ENCODE measurements at places on chromosomes 7 and 10.

DNA sequence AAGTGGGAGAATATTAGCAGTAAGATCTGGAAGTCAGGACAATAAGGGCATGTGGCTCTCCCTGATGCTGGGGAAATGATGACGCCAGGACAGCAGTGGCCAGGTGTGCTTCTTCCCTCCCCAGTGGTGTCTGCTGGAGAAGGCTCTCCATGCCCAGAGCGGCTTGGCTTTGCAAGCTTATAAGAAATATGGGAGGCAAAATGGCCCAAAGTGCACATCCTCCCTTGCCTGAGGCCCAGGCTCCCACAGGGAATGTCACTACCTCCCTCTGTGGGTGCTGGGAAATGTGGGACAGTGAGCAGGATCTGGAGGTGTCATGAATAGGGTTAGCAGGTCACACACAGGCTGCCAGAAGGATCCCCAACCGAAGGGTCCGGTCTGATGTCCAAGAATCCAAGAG is 17.1 kb upstream of the ZNF488 start:
- no peak for DNase-seq

GRCh38 chr10:79435271-79436065 is 10.0 kb downstream of the ZCCHC24 start:
- DNase-seq, result no peak

DNA sequence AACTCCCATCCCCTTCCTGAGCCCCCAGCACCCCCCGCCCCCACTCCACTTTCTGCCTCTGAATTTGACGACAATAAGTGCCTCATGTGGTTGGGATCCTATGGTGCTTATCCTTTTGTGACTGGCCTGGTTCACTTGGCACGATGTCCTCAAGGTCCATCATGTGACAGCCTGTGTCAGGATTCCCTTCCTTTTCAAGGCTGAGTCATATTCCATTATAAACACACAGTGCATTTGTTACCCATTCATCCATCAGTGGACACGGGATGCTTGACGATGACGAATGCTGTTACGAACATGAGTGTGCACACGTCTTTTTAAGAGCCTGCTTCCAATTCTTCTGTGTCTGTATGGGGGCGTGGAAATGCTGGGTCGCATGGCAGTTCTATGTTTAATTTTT is 26.7 kb downstream of the SHH start:
- no peak for DNase-seq

- DNase-seq, result no peak
Observed at GRCh38 chr7:68245688-68246087, 1249.1 kb downstream of the TYW1 start.

DNA sequence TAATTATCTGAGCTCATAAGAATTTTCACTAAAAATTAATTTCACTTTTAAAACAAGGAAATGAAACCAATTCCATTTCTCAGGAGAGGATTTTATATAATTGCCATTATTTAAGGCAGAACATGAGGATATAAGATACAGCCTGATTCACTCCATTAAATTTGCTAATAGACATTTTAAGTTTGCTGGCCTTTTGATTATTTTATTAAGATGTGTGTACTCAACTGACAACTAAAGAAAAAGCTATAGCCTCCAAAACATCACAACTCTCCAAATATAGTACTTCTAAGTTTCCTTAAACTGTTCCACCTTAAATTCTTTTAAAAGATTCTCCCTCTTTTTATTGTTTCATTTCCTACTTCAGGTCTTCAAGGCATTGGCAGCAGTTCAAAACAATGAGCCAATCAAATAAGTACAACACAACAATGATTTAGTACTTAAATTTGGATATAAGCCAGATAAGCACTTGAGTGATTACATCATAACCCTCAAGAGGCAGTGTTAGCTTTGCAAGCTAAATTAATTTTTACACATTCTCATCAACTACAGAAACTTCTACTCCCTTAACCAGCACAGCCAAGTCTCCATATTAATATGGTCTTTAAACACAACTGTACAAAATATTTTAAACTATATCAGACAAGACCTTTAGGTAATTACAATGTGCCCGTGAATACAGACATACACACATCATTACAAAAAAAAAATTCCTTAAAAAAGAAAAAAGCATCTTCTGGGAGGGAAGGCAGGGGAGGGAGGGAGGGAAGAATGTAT is 121.8 kb downstream of the KMT2C start:
- DNase-seq, result no peak

DNA sequence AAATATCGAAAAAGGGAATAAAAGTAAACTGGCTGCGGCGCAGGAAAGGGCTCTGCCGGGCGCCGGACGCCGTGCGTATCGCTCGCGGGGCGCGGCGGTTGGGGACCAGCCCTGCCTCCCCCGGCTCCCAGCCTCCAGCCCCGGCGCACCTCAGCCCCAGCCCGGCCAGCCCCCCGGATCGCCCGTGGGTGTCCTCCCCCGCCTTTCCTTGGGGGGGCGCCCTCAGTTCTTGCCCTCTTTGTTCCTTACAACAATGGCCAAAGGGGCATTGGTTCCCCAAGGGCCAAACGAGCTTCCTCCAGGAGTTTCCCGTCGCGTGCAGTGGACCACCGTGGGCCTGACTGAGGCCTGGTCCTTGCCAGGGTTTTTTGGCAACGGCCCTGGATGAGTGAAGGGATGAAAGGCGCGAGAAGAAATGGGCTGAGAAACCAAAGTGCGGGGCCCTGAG is 1.2 kb downstream of the MACROH2A2 start:
- no peak for DNase-seq

- no peak for DNase-seq
Observed at GRCh38 chr7:47670729-47671128, 88.8 kb upstream of the TNS3 start.

- DNase-seq, result no peak
Observed at GRCh38 chr7:145009876-145010275, 174.0 kb upstream of the TPK1 start.

DNA sequence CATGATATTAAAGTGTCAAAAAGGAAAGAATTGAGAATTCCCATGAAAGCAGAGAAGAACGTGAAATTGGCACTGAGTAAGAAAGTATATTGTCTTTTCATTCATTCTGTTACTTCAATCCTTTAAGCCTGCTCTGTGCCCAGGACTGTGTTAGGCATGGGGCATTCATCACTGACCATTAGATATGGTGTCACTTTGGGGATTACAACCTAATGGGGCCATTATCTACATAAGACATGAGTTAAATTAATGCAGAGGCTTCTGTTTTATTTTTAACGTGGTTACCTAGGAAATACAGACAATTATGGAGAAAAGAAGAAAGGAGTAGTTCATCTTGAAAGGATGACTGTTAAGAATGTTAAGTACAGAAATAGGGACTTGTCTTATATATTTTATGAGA is 163.5 kb upstream of the LRGUK start:
- DNase-seq, result no peak

DNA sequence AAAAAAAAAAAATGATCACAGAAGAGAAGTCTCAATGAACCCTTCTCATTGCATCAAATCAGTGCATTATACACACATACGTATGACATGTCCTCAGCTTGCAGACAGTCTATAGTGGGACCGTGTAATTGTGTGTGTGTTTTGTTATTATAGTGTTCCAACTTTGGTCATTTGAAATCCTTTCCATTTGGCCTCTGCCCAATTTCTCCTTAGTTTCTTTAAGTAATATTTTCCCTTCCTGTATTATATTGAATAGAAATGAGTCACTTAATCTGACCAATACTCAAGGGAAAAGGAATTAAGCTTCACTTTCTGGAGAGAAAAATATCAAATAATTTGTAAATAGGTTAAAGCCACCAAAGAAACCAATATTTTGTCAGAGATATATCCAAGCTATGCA is 415.5 kb upstream of the SORCS1 start:
- DNase-seq, result no peak

DNA sequence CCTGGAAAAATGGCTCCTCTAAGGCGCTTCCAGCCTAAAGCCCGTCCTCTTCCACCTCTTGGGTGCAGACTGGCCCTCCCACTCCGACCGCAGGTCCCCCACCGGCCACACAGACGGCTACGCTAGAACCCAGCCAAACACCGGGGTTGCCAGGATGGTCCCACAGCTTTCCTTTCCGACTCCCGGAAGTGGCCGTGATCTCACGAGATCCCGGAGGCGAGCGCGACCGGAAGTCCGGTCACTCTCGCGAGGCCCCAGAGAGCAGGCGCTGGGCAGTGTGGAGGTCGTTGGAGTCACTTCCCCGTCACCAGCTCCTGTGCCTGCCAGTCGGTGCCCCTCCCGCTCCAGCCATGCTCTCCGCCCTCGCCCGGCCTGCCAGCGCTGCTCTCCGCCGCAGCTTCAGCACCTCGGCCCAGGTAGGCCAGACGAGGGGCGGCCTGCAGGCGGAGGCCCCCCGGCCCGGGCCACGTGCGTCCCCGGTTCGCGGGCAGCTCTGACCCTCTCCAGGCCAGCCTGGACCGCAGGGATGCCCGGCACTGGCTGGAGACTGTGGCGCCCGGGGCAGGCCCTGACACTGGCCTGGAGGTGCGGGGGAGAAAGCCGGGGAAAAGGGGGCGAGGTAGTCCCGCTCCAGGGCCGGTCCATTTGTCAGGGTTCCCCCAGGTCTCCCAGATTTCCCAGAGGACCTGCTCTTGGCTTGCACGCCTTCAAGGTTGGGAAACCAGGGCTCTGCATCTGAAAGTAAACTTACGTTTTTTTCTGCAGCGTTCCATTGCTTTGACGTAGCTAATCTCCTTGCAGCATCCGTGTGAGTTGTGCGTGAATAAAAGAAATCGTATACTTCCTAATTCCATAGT is at the start of the genes MDH2 and STYXL1:
MDH2 (plus strand) TSS at position 296 of the 857 bp plus-strand sequence; CDS start at position 351, 55 bp downstream.
STYXL1 (minus strand) TSS at position 190 of the 857 bp plus-strand sequence. CDS start 17,477 bp downstream, outside the sequence.
- peak; percentile 80 for DNase-seq

DNA sequence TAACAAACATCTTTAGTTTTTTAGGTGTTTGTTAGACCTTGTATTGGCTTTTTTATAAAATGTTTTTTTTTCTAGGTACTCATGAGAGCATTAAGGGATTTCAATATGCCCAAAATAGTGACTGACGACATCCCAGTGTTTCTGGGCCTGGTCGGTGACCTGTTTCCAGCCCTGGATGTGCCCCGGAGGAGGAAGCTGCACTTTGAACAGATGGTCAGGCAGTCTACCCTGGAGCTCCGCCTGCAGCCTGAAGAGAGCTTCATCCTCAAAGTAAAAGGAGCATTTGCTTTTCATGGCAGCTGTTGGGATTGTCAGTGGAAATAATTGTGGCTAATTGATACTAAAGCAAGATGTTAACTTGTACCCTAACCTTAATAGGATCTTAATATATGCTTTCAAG is 161.5 kb downstream of the DNAH11 start:
- DNase-seq, result no peak

Measured in activated CD4-positive, CD25-positive, alpha-beta regulatory T cell treated with anti-CD3 and anti-CD28 coated beads, Interleukin-2, amount 50 U/mL, for 16 hours (primary cell).